ENCODE measurements at places on chromosomes 3 and 15.

DNA sequence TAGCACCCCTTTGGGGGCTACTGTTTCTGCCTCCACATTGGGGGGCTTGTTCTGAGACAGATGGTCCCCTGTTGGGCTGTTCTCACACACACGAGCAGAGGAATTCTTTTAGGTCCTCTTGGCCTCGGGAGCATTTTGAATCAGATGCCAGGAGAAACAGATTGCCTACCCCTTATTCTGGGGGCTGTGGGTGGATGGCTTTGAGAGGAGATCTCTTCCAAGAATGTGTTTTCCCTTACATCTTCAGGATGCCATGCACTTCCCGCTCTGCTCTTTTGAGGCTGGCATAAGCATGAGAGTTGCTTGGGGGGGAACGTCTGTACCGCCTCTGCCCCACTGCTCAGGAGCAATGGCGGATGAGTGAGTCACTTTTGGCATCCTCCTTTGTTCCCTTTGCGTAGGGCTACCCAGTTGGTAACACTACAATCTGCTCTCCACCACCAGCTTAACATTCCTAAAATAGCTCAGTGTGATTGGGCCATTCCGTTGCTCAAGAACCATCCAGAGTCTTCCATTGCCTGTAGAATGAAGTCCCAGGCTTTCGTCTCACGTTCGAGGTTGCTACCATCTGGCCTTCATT lies 154.4 kb downstream of the RPLP1 start:
- DNase-seq = no peak

GRCh38 chr3:137032465-137033120 lies 74.8 kb downstream of the IL20RB start:
- peak; percentile 55 for DNase-seq

DNA sequence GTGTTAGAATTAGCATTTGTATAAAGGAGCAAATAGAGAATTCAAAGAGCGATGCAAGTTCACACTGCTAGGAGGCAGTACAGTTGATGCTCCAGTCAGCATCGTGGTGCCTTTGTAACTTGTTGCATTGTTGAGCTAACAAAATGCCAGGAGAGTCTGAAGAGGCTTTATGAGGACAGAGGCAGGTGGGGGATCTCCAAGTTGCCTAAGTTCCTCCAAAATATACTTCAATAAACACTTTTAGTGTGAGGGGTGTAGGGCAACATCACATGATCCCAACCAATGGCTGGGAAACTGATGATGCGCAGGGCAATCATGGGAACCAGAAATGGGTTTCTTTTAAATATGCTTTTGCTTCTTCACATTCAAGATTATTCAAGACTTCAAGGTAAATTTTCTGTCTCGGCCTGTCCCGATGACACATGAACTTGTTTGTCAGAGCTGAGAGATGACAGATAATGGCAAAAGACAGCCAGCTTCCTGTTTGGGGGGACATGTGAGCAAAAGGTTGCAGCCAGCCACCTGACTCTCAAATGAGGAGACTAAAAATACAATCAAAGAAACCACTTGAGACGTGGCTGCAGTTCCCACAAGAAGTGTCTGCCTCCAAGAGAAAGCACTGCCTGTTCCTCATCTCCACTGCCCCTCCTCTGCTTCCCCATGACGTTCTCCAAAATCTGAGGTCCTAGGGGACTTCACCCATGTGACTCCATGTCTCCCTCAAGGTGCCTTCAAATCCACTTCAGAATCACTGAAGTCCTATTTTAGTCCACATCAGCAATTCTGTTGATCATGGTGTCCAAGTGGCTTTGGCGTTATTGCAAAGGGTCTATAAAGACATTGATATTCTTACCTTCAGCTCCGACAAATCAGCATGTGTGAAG lies 39.3 kb downstream of the KLHL6 start:
- DNase-seq = peak; percentile 58

- DNase-seq = no peak
Observed at GRCh38 chr3:51680663-51681230, 9.7 kb downstream of the TEX264 start.

DNA sequence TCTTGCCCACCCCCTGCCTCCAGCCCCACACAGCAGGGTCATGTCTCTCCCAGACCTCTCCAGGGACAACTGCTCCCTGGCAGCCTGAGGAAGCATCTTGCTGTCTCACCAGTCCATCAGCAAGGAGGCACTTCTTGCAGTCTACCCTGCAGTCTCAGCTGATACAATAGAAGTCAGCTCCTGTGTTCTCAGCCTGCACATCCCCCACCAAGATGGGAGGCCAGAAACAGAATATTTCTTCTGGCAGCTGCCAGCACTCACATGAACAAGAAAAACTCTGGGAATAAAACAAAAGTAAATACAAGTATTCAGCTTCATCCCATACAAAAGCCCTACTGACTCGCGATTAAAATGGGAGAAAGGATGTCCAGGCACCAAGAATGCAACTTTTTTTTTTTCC lies 457.4 kb upstream of the PROK2 start:
- no peak for DNase-seq

- DNase-seq = no peak
Observed at GRCh38 chr3:136293279-136293678, 43.1 kb downstream of the PCCB start.

- no peak for DNase-seq
Observed at GRCh38 chr15:67953299-67953698, 100.8 kb upstream of the PIAS1 start.

- DNase-seq = no peak
Observed at GRCh38 chr3:101780661-101781060, 1.6 kb downstream of the NXPE3 start.

DNA sequence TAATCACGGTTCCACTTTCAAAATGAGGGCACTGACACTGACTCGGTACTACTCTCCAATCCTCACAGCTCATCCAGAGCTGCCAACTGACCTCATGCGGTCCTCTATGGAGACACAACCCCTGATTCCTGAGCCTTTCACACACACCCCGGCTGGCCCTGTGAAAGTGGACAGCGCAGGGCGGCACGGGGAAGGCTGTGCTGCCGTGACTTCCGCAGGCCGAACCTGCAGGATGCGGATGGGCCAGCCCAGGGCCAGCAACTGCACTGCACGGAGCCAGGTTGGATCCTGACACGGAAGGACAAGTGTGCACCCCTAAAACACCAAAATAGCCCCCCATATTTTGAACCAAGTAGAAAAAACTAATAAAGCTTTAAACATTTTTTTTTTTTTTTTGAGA lies 41.0 kb downstream of the IQSEC1 start:
- DNase-seq = no peak

DNA sequence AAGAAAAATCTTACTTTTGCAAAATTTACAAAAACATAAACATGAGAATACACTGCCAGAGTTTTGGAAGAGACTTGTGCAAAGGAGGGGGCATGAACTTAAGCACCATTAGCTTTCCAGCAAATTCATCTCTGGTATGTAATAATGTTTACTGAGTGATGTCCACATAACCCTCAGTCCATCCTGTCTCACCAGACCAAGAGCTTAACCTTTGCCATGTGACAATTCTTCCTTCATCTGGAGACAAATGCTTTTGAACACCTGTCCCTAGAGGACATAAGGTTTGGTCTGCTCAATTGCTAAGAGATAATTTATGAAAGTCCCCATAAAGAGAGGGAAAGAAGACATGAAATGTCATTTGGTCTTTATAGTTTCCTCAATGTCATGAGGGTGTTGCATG lies 412.3 kb downstream of the ERC2 start:
- no peak for DNase-seq

GRCh38 chr3:186931532-186932280 lies 1.4 kb downstream of the ST6GAL1 start:
- peak; percentile 81 for DNase-seq

GRCh38 chr3:195711813-195712534 lies 8.8 kb upstream of the MUC20 start:
- no peak for DNase-seq

DNA sequence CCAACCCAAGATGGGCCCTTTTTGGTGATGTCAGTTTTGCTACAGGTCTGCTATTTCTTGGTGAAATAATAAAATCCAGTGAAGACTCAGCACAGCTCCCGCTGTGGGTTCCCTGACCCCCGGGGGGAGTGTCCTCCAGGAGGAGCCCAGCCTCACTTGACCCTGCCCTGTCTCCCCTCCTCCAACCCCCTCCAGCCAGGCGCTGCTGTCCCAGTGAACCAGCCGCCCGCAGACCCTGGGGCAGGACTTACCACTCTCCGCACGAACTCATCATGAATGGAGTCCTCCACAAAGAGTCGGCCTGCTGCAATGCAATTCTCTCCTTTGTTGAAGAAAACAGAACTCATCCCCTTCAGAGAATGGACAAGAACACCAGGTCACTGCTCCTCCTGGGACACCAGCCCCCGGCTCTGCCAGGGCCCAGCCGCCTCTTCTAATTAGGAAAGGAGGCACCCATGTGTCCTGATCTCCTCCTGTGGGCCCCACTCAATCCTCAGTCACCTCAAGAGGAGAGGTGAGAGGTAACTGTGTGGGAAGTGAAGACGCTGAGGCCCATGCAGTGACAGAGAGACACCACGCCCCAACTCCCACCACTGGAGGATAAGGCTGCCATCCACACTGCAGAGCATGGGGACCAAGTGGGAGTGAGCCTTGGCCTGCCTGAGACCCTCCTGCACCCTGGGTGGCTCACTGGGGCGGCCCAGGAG lies 28.8 kb upstream of the SLC41A3 start:
- no peak for DNase-seq

- DNase-seq = no peak
Observed at GRCh38 chr15:41957021-41957897, 15.1 kb downstream of the EHD4 start.

- no peak for DNase-seq
Observed at GRCh38 chr3:4680871-4681300, 187.7 kb downstream of the ITPR1 start.

GRCh38 chr3:143771258-143771657 lies 77.0 kb downstream of the SLC9A9 start:
- DNase-seq = no peak

GRCh38 chr3:123993818-123994217 lies 1.9 kb upstream of the ROPN1 start:
- no peak for DNase-seq

GRCh38 chr3:58487140-58487886 lies 4.6 kb upstream of the KCTD6 start:
- DNase-seq = no peak

DNA sequence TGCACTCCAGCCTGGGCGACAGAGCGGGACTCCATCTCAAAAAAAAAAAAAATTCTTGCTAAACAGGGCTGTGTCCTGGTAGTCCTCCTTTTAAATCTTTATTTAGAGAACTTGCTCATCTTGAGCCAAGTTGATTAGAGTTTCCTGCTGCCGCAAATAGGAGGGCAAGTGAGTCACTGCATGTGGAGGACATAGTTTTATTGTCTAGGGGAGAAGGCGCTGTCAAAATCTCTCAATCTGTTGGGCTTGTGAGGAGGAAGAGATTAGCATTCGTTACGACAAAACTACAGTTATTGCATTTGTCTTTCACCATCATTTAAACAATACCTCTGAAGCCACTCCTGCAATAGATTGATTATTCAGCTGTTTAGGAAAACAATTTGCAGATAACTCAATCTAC lies 11.5 kb downstream of the MUC4 start:
- DNase-seq = no peak

DNA sequence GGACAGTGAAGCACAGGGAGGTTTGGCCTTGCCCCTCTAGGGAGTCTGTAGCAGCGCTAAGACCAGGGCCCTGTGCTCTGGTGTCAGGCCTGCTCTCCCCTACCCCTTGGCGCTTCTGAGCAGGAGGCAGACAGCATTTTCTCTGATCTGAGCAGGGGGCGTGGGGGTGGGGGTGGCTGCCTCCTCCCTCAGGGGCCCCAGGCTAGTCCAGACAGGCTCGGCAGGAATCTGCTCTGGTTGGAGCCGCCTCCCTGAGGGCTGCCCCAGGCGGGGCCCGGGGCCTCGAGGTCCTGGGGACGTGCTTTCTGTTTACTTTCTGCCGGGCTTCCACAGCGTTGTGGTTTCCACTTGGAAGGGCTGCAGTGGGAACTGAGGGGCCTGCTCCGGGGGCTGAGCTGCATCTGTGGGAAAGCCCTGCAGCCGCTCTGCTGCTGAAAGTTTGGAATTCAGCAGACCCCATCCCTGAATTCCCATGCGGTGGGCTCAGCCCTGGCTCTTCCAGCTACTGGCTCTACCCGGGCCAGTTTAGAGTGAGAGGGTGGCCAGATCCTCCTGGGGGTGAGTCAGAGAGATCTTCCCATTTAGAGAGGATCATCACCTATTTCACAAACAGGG lies 105.4 kb downstream of the LINGO1 start:
- DNase-seq = no peak

DNA sequence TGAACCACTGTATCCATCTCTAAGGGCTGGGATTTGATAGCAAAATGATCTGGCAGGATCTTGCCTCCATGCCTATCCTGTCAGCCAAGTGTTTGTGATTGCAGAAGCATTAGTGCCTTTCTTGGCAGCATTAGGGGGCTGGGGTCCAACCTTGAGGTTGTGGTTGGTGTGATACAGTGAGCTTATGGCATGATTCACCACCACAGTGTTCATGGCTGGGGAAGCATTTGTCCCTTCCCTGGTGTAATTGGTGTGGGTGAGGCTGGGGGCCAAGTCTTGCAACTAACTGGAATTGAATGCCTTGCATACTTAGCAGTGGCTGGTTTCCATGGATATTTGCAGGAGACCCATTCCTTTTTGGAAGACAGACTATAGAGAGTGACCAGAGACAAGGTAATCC lies 271.0 kb upstream of the TBL1XR1 start:
- no peak for DNase-seq

DNA sequence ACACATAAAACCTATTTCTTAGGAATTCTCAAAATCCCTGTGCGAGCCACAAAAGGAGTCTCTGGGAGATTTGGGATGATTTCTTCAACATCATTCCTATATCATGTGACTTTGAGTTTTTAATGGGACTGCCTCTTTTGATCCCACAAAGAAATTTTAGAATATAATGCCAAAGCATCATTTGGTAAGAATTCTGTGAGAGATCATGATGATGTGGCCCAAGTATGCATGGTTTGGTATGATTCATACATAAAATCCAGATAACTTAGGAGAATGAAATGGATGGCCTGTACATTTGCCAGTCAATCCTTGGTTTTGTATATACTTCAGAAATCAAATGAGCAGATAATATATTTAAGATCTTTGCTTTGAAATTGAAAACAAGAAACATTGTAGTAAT lies 61.3 kb downstream of the UBE2E2 start:
- no peak for DNase-seq

- DNase-seq = no peak
Observed at GRCh38 chr15:88612186-88612796, 8.8 kb upstream of the AEN start.

GRCh38 chr15:65219137-65219536 lies 7.9 kb upstream of the CILP start:
- no peak for DNase-seq

DNA sequence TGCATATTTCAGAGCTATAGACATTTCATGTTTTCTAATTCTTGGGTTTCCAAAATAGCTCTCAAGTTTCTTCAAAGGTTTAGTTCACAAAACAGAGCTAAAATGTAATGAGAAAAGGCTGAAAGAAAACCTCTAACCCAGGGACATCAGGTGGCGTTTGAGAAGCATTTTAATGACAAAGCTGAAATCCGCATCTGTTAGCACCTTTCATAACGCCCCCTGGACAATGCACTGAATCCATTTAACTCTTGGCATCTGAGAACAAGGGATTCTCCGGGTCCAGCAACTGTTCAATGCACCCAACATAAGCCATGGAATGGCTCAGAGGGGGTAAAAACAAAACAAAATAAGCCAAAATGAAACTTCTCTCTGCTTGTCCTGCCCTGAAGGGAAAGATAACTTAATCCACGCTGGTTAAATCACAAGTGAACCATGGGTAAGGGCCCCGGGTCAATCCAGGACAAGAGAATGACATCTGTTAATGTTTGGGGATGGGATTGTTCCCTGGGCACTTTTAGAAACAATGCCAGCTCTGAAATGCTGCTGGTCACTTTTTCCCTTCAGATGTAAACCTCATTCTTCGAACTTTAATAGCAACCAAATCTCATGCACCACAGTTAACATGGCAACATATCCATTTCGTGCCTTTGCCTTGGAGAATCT lies 466.2 kb upstream of the ADAMTS9 start:
- no peak for DNase-seq

Measured in activated T-helper 1 cell treated with anti-CD3 and anti-CD28 coated beads, Interleukin-12 subunit alpha, Interleukin-12 subunit beta, Interleukin-2, Interleukin-4 antibody, amounts not matched to agents 30 ng/mL and 10 ng/mL and 1 ng/mL, durations not matched to agents 14 hours and 24 hours and 36 hours (primary cell).